Natural killer cell treated with Interleukin-12 subunit alpha and Interleukin-12 subunit beta and Interleukin-15 and Interleukin-18, amount 100 ng/mL, for 72 hours (primary cell): ENCODE measurements at places on chromosomes 5 and 9.

DNA sequence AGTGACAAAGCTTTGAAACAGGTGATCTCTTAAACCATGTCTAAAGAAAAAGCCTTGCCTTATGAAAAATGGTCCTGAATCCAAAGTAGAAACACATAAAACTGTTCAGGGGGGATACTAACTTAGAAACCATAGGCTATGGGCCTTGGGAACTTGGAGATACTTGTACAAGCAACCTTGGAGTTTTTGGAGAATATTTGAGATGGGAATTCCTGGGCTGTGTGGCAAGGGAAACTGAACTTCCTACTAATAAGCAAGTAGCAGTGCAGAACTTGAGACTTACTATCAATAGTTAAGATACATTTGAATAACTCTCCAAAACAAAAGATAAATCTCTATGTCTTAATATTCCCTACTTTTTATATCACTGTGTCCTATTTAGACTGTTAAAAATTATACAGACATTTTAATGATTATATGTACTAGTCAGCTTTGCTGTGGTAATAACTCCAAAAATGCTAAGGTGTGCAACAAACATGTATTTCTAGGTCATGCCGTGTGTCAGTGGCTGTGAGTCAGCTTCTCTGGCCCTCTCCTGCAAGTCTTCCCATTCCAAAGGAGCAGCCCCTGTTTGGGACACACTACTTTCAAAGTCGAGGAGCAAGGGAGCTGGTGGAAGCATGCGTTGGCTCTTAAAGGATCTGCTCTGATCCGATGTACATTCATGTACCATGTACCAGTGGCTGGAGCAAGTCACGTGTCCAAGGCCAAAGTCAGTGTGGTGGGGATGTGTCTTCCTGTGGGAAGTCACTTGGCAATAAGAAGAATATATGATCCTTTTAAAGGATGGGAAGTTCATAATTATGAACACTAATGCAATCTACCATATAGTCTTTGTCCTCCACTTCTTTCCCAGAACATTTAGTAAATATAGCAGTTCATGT is 39.6 kb downstream of the SNX30 start:
- DNase-seq, result no peak

DNA sequence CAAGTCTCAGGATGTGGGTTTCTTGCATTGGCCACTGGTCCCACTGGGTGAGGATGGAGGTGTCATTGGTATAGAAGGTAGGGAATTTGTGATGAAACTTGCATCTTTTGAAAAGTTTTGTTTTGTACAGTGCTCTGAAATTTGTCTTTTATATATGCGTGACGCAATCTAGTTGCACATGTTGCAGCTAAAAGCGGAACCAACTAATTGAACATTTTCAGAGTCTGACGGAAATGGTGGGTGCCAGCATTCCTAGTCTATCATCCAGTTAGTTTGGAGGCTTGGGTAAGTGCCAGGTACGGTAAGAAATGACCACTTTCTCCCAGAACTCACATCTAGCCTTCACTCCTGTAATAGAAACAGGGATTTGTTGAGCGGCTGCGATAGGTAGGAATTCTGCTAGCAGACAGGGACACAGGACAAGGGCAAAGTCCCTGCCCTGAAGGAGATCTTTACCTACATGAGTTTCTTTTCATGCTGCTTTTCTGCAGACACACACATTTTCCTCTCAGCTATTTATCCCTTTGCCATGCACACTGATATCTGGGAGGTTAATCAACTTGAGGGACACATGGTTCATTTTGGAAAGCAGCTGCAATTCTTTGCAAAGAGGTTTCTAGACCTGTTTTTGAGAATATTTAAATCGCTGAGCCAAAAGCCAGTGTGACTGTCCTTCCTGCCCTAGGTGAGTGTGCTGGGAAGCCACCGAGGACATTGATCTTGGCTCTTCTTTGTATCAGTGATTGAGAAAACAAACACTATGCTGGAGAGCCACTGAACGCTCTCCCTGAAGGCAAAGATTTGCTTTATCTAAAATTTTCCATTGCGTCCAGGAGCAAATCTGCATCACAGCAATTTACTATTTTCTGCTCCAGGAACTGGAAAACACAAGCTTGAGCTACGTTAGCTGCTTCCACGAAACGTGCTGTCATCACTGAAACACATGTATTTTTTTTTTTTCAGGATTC is 89.7 kb downstream of the DAP start:
- no peak for DNase-seq

GRCh38 chr5:131541762-131542161 is 93.3 kb downstream of the RAPGEF6 start:
- DNase-seq, result no peak

GRCh38 chr5:83035373-83036100 is 41.7 kb downstream of the TMEM167A start:
- DNase-seq, result no peak

GRCh38 chr9:80797101-80797829 is 892.1 kb downstream of the TLE1 start:
- DNase-seq, result no peak

- DNase-seq, result no peak
Observed at GRCh38 chr5:96374653-96375052, 58.4 kb downstream of the PCSK1 start.

DNA sequence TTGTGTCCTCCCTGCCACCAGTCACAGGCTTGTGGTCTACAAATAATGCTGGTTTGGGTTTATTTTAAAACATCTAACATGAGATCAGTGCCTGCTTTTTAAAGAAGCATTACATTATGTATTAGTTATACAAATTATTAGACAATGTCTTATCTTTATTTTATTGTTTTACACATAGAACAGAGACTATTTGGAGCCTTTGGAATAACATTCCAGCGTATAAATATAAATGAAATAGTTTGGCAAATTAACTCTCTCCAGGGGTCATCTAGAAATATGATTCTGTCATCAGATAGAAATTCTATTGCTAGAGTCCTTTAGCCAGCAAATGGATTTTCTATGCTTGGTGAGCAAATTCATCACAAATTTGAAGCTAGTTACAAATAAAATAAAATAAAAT is 22.4 kb downstream of the MAP1B start:
- DNase-seq, result no peak
